Stimulated activated CD8-positive, alpha-beta memory T cell treated with anti-CD3 and anti-CD28 coated beads, Interleukin-15, amount 100 ng/mL, for 24 hours (primary cell): ENCODE measurements at places on chromosomes 1 and 21.

DNA sequence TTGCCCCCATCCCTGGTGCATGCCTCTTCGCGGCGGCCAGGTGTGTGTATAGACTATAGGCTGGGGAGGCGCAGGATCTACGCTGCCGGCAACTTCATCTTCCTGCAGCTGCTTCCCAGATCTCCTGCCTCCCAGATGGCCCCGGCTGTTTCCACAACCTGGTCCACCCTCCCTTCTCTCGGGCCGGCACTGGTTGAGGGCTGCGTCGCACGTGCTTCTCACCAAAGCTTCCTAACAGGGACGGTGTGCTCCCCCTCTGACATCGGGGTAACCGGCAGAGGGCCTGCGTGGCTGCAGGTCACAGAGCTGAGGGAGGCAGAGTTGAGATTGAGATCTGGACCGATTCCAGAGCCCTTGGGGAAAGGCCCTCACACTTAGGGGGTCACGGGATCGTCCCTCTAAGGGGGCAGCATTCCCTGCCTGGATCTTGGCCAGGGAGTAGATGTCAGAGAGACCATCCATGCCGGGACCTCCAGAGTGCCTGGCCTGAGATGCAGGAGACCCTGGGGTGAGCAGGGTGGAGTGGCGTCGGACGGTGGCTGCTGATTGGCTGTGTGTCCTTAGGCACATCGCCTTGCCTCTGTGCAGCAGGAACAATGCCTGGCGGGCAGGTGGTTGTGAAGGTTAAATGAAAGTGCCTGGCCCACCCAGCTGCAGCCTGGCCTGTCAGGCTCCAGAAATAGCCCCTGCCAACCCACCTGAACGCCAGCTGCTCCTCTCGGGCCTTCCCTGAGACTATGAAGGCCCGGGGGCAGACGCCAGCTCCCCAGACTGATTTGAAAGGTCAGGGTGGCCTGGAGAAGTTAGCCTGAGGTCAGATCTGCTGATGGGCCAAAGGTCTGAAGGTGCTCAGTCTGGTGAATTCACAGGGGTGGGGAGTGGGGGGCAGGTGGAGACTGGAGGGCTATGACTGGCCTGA lies 6.1 kb upstream of the MASP2 start:
- DNase-seq = no peak

DNA sequence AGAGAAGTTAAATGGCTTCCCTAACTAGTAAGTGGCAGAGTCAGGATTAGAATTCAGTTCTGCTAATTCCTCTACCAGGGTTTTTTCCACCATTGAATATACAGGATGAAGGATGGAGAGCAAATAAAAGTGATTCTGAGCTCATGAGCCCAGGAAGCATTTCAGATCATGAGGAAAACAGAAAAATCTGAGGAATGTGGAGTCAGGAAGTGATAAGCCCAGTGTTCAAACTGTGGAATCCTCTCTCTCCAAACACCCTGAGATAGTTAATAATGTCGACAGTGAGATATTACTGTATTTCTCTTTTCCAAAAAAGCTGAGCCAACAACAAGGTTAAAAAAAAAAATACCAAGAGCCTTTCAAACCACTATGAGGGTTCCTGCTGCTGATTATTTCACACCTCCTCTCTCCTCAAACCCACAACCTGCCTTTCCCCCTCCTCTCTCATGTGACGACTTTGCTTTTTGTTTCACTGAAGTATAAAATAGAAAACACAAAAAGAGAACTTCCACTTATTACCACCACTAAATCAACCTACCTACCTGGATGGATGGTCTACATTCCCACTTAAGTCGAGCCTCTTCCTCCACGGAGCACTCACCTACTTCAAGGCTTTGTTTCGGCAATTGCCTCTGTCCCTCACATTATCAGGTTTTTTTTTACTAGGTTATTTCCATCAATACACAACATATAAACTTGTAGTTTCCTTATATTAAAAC lies 8.9 kb downstream of the SLAMF1 start:
- no peak for DNase-seq

GRCh38 chr1:212699625-212700222 lies at the start of gene BATF3:
TSS of gene BATF3 (minus strand) at chr1:212699840. CDS start at chr1:212699762, 78 bp downstream.
- DNase-seq = peak; percentile 50

DNA sequence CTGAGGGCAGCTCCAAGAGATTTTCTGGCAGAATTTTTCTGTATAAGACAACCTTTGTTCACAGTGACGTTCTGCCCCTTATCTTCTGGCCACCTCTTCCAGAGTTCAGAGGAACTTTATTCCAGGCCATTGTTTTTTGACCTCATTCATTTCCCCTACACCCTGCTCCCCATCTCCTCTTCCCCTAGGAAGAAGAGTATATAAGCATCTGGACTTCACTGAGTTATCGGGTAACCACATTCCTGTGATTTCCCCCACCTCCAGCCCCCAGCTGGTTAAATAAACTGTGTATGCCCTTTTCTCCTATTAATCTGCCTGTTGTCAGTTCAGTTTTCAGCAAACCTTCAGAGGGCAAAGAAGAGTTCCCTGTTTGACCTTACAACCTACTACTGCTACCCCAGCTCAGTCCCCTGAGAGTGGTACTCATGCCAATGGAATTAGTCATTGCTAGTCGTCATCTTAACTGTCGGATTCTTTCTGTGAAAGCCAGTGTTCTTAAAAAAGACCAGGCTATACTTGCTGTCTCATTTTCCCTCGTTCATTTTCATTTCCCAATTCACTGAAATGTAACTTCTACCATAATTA lies 14.3 kb upstream of the ALG14 start:
- no peak for DNase-seq

DNA sequence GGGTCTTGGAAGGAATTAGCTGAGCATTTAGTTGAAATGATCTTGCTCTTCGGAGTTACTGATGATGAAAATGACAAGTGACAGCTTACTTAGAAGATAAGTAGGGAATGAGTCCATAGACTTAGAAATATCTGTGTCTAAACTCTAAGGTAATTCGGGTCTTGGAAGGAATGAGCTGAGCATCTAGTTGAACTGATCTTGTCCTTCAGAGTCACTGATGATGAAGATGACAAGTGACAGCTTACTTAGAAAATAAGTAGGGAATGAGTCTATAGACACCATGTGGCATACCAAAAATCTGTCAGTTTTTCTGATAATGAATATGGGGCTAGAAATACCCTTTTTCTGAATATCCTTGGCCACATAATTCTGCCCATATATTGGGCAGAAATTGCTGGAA lies 14.7 kb downstream of the CTTNBP2NL start:
- no peak for DNase-seq
